ENCODE measurements at places on chromosomes 13 and 19.

- DNase-seq = no peak
These were observed 91.9 kb upstream of the TEX29 start for GRCh38 chr13:111228262-111229144.

- DNase-seq = no peak
These were observed 193.6 kb downstream of the IRS2 start for GRCh38 chr13:109592770-109593169.

GRCh38 chr19:17751103-17751911 is at the start of gene FCHO1:
Gene FCHO1, plus strand, starts transcription at chr19:17751477. Its CDS starts 3,688 bp downstream, at chr19:17755165.
- no peak for DNase-seq

GRCh38 chr13:32823597-32823996 is 192.6 kb upstream of the KL start:
- no peak for DNase-seq

DNA sequence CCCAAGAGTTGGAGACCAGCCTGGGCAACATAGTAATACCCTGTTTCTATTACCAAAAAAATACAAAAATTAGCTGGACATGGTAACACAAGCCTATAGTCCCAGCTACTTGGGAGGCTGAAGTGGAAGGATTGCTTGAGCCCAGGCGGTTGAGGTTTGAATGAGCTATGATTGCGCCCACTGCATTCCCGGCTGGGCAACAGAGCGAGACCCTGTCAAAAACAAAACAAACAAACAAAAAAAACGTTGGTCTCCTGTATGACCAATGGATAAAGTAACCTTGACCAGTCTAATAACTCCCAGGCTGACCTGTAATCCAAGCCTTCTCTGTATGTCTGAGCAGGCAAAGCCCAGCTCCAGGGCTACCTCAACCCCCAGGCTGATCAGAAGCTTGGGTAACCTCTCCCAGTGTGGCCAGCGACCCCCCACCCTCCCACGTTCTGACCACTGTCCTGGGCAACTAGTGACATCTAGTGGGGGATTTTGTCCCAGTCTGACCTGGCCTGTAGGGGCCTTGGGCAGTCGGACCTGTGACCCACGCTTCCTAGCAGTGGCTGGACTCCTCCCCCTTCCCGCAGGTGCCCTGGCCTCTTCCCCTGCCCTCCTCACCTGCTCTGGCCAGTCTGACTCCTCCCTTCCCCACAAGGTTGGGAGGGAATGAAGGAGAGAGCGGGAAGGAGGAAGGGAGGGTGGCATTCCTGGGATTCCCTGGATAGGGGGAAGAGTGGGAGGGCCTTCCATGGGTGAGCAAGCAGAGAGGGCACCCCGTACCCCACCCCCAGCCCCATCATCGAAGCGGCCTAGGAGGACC is 1.0 kb upstream of the BCAM start:
- no peak for DNase-seq
